ENCODE measurements at places on chromosomes 12 and 14.

- DNase-seq, result no peak
Measured at GRCh38 chr12:40921563-40922163, 229.4 kb downstream of the CNTN1 start.

- no peak for DNase-seq
Measured at GRCh38 chr12:27199638-27200300, 44.3 kb upstream of the STK38L start.

DNA sequence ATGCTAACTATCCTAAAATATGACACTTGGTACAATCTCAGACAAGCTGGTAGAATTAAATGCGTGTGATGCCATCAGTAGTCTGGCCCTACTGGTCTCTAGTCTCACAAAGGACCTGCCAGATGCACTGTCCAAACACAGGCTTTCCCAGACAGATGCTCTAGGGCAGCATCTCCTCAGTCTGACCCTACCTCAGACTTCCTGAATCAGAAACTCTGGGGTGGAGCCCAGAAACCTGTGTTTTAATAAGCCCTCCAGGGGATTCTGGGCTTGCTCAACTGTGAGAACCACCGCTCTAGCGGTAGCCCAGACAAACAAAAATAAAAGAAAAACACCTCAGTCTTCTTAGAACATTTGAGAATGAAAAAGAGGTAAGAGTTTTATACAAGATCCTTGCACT, 48.0 kb downstream of the BDKRB1 start:
- DNase-seq, result no peak

DNA sequence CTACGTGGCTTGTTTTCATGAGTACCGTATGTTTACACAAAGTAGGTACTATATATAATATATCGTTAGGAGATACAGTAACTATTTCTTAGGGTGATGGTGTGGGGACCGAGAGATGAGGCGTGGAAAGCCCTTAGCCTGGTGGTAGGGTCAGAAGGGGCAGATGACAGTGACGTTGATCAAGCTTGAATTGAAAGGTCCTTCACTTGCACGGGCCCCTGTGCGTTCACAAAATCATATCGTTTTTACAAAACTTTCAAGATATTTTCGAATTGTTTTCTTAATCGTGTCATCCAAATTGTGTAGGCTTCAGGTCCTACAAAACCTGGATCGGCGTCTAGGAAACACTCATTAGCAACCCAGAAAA, 881 bp upstream of the SOS2 start:
- DNase-seq, result no peak

GRCh38 chr14:96255501-96256366, at the start of gene BDKRB1:
Gene BDKRB1 (plus strand): TSS chr14:96256210. CDS start chr14:96263683, 7,473 bp downstream.
- no peak for DNase-seq

Data from stimulated activated CD8-positive, alpha-beta memory T cell treated with anti-CD3 and anti-CD28 coated beads, Interleukin-2, amount 100 ng/mL, for 1 hour (primary cell).